ENCODE measurements at places on chromosomes 4 and X.

DNA sequence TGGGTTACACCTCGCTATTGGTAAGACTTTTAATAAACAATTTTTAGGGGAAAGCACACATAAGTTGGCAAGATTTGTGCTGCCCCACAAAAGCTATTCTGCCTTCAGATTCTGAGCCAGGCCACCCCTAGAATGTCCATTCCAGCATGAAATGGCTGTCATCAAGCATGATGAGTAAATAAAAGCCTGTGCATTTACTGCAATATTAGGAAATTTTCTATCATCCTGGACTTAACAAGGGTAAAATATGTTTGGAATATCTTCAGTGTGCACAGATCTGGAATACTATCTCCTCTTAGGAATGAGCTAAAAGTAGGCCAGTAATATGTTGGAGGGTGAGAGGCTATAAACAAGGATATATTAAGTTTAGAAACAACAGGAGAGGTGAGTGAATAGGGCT is 510.9 kb downstream of the ANKRD50 start:
- no peak for DNase-seq

- no peak for DNase-seq
Measured at GRCh38 chr4:85431156-85431555, 43.8 kb upstream of the ARHGAP24 start.

DNA sequence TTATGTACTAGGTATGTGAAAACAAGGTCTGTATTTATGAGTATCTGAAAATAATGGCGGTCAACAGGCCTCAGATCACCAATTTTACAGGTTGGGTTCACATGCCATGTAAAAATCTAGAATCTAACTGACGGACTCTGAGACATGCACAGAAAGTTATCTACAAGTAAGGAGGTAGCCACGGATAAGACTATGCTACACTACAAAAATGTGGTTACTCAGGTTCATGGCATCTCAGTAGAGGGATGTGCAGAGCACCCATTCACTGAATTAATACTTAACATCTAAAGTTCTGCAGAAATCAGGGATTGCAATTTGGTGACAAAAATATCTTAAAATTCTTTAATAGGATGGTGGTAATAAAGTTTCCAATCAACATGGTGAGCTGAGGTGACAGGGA is 155.9 kb downstream of the APBB2 start:
- no peak for DNase-seq

DNA sequence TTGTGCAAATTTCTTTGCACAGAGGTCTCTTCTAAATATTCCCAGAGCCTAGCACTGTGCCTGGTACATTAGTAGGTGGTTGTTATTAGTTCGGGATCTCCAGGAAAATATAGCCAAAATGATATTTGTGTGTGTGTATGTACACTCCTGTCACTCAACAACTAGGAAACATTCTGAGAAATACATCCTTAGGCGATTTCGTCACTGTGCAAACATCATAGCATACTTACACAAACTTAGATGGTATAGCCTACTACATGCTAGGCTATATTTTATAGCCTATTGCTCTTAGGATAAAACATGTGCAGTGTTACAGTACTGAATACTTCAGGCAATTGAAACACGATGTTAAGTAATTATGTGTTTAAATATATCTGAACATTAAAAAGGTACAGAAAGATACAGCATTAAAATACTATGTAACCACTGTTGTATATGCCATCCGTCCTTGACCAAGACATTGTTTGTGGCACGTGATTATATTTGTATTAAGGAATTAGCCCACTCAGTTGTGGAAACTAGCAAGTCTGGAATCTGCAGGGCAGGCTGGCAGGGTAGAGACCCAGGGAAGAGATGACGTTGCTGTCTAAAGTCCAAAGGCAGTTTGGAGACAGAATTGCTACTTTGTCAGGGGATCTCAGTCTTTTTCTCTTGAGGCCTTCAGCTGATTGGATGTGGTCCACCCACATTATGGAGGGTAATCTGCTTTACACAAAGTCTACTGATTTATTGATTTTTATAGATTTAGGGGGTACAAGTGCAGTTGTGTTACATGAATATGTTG is 106.9 kb downstream of the COL4A6 start:
- no peak for DNase-seq

Measured in stimulated activated CD4-positive, alpha-beta T cell treated with anti-CD3 and anti-CD28 coated beads, TNF-alpha, amount 100 ng/mL, for 1 hour (primary cell).